ENCODE measurements at places on chromosomes 1 and 21.
A peak's percentile ranks its signal among the peaks of the same experiment; 100 is the strongest.

- DNase-seq = no peak
These were observed 108.5 kb upstream of the SERTAD4 start for GRCh38 chr1:210123924-210124589.

GRCh38 chr1:210330279-210330866, 1.7 kb downstream of the HHAT start:
- DNase-seq = no peak

DNA sequence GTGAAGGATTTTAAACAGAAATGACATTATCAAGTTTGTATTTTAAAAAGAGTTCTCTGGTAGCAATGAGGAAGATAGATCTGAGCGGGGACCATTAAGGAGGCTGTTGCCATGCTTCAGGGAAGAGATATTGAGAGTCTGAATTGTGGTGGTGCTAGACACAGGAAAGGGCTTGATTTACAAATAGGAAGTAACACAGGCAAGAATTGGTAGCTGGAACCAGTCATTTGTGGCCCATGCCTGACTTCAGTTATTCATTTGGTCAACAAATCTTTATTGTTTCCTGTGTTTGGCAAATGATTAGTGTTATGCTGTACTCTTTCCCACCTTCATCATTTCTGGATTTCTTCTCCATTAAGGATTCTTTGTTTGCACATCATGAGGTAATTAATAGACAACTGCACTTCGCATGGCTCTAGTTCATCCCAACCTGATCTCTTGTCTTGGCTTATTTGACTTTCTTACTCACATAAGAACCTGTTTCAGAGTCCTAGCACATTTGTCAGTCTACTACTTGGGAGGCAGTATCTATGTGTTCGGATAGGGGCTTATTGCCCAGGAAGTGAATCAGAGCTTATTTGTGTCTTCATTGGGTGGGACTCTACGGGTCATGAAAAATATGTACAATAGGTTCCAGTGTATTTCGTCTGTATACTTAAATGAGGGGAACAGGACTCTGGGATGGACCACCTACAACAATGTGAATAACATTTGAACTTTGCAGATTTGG, 32.3 kb downstream of the EEIG2 start:
- no peak for DNase-seq

DNA sequence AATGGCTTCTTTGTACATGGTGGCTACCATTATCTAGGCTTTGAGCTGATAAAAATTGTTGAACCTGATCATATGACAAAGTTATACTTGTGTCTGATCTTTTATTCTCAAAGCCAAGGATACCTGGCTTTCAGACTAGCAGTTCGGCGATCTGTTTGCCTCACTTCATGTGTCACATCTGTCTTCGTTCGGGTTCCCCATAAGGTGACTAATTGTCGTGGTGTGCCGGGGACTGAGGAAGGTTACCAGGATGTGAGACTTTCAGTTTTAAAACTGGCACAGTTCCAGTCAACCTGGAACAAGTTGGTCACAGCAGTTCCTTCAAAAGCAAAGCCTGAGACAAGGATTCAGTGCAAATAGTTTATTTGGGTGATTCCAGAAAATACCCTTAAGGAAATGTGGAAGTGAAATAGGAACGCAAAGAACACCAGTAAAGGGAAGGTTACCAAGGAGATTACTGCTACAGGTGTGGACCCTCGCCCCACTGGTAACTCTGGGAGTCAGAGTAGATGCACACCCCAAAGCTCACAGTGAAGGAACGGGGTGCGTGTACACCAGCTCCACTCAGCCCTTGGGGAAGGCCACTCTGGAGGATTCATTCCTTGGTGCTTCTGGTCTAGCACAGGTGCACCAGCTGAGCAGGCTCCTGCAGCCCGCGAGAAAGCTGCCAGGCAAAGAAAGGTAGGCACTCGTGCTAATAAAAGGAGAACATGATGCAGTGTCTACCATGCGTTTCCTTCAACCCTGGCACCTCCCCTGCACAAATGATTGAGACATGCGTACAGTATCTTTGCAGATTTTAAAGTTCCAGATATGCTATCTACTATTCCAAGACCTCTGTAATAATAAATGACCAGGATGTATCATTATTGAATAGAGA, 69.0 kb downstream of the VWA5B1 start:
- no peak for DNase-seq

DNA sequence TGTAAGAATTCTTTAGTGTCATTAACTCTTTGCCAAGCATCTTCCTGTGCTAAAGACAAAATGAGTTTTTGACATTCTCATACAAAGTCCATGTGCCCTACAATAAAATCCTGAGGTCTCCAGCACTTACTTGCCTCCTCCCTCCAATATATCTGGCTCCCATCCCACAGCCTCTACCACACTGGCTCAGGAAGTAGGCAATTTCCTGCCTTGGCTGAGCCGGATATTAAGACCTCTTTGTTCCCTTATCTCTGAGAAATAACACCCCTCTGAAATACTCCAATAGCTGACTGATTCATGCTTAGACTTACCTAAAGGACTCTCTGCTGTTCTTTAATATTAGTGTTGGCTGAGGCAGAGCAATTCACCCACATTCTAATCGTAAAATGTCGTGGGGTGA, 37.6 kb upstream of the GORAB start:
- DNase-seq = peak; percentile 13
